ENCODE measurements at places on chromosomes 1 and 21.

GRCh38 chr1:90220941-90221693 is 226.2 kb downstream of the ZNF326 start:
- no peak for DNase-seq

GRCh38 chr1:211813590-211813989 is 17.0 kb downstream of the LPGAT1 start:
- DNase-seq: no peak

DNA sequence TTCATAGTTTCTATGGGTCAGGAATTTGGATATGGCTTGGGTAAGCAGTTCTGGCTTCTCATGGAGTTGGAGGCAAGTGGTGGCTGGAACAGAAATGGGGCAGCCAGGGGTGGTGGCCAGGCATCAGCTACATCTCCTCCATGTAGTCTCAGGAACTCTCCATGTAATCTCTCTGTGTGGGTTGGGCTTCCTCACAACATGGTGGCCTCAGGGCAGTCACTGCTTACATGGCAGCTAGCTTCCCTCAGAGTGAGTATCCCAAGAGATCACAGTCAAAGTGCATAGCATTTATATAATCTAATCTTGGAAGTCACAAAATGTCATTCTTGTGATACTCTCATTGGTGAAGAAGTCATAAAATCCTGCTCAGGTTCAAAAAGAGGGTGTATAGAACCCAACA is 25.7 kb downstream of the MR1 start:
- no peak for DNase-seq

DNA sequence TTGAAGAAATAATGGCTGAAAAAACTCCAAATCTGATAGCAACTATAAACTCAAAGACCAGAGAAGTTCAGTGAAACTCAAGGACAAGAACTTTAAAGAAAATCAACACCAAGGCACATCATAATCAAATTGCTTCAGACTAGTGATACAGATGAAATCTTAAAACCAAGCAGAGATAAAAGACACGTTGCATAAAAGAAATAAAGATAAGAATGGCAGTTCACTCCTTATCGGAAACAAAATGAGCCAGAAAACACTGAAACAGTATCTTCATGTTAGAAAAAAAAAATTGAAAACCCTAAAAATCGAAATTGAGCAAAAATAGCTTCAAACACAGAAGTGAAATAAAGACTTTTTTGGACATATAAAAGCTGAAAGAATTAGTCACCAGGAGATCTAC is 4.6 kb upstream of the RAB4A start:
- DNase-seq: no peak

GRCh38 chr21:41321908-41322495 is 5.4 kb downstream of the FAM3B start:
- DNase-seq: no peak

DNA sequence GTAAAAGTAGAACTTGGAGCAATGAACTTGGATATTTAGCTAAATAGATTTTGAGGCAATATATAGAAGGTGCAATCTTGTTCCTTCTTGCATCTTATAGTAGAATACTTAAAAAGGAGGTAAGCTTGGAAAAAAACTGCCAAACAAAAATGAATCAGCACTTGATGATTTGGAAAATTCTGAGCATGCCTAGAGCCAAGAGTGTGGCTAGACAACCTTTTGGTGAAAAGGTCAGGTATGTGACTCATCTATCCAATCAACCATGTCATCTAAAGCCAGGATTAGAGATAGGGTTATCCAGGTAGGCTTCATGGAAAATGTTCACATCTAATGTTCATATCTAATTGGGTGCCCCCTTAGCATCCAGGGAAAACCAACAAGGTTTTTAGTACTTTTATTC is 515.0 kb downstream of the COL11A1 start:
- no peak for DNase-seq

- no peak for DNase-seq
Measured at GRCh38 chr1:226086776-226087175, 24.3 kb downstream of the H3-3A start.

DNA sequence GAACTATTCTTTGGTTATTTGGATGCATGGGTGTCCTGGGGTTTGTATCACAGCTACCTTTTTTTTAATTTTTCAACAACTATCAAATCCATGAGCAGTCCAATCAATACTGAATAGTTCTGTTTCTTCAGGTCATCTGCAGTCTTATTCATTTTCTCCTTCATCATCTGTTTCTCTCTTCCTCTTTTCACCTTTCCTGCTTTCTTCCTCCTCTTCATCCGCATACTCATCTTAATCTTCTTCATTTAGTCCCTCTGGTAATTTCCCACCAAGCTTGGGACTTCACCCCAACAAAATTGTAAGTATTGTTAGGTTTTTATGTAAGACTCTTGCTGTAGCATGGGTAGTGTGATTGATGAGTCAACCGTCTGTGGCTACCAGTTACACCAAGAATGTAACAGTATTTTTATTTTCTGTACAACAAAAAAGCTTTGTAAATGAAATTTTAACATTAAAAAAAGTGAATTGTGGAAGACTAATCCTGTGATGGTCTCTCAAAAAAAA is 184.1 kb upstream of the RNPC3 start:
- DNase-seq: no peak

DNA sequence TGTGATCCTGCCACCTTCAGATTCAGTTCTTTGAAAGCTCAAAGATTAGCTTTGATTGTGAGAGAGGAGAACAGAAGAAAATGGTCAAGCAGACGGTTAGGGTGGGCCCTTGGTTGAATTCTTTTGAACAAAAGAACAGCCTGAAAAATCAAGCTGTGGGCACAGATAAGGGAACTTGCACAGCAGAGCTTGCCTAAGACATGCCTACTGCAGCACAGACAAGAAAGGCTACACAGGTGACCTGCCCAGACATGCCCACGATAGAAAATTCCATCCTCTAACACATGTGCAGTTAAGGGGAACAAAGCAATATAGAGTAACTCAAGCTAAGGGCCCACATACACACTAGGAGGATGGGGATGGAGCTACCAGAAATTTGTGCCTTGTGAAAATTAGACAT is 512.5 kb upstream of the LRRC7 start:
- no peak for DNase-seq

- no peak for DNase-seq
Measured at GRCh38 chr1:198725090-198725489, 86.2 kb downstream of the PTPRC start.

- DNase-seq: no peak
Measured at GRCh38 chr1:205319081-205320018, 2.2 kb downstream of the NUAK2 start.

GRCh38 chr1:39226836-39227235 is 22.3 kb downstream of the MACF1 start:
- no peak for DNase-seq

- DNase-seq: no peak
Measured at GRCh38 chr1:180096584-180097325, 57.9 kb upstream of the QSOX1 start.

- no peak for DNase-seq
Measured at GRCh38 chr1:103365860-103366569, 159.5 kb upstream of the RNPC3 start.

GRCh38 chr1:52633291-52633754 is 355 bp downstream of the SHISAL2A start:
- DNase-seq: no peak

DNA sequence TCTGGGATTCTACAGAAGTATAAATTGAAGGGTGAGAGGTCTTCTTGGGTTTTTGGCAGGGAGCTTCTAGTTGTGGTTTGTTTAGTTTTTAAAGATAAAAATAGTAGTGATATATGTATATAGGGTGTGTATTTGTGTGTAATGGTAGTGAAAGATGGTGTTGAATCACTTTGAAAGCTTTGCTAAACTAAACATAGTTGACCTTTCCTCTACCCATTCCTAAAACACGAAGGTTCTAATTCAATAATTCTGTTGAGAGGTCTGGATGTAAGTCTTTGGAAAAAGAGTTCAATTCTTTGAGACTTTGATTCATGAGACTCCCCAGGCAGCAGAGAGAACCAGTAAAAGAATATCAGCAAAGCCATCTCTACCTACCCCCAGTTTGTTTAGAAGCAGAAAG is 247.9 kb upstream of the DUSP10 start:
- DNase-seq: no peak

GRCh38 chr1:158002022-158002630 is 8.7 kb downstream of the KIRREL1 start:
- no peak for DNase-seq

GRCh38 chr21:46008893-46009621 is 27.5 kb downstream of the COL6A1 start:
- no peak for DNase-seq

GRCh38 chr1:109457819-109458218 is 8.5 kb upstream of the SYPL2 start:
- DNase-seq: no peak

- no peak for DNase-seq
Measured at GRCh38 chr1:121516234-121516967, 331.6 kb downstream of the SRGAP2C start.

Data from activated naive CD4-positive, alpha-beta T cell (primary cell).